HAP-1 (cell line): ENCODE measurements at places on chromosomes 4 and X.

GRCh38 chrX:82666355-82666754 lies 841.7 kb upstream of the POU3F4 start:
- DNase-seq, result no peak

DNA sequence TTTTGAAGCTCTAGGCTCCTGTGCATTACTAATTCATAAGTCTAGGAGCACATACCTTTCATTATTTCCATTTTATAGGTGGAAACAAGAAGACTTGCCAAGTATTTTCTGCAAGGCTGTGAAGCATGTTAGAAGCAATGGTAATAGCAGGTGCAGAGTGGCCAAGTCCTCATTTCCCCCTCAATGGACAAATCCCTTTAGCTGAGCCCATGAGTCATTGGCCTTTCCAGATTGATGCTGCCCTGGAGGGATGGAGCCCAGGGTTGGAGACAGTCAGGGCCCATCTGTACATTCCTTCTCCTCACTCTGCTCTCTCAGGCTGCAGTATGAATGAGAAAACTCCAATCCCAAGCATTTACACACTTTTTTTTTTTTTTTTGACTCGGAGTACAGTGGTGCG lies 6.6 kb downstream of the MGST2 start:
- DNase-seq, result no peak

DNA sequence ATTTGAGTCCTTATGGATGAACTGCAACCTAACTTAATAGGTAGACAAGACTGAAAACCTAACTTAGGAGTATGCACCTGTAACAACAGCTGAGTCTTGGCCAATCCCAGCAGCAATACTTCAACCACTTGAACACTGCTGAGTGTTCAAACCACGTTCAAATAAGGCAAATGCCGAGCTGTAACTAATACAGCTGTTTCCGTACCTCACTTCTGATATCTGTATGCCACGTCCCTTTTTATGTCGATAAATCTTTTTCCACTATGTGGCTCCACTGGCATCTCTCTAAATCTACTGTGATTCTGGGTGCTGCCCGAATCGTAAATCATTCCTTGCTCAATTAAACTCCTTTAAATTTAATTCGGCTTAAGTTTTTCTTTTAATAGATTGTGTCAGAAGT lies 459.7 kb downstream of the INPP4B start:
- no peak for DNase-seq

- no peak for DNase-seq
These were observed 13.2 kb downstream of the CA5B start for GRCh38 chrX:15751155-15751819.

DNA sequence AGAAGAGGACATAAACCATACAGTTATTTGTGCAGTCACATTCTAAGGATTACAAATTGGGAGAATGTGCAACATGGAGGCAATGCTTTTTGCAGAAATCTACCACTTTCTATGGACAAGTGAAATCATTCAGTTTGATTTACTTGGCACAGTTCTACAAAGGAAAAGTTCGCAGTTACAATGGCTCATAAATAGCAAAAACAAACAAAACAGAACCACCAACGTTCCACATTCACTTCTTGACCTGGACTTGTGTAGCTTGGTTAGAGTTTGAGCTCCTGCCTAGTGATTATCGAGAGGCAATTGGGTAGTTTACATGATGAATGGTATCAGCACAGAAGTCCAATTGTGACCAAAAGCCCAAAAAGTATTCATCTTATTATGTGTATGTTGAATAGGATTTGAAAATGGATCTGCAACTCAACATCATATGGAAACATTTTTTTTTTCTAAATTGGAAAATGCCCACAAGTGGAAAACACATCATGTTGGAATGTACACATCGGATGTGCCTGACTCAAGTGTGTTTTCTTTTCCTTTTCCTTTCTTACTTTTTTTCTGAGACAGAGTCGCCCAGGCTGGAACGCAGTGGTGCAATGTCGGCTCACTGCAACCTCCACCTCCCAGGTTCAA lies 123.8 kb downstream of the LUZP4 start:
- no peak for DNase-seq

DNA sequence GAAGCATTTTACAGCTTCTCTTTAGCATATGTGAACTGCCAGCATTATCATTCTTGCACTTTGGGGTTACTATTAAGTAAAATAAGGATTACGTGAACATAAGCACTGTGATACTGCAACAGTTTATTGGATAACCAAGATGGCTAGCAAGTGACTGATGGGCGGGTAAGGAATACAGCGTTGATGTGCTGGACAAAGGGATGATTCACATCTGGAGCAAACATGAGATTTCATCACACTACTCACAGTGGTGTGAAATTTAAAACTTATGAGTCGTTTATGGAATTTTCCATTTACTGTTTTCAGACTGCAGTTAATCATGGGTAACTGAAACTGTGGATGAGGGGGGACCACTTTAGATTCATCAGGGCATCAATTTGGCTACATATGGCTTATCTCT lies 16.0 kb downstream of the NBDY start:
- DNase-seq, result no peak

DNA sequence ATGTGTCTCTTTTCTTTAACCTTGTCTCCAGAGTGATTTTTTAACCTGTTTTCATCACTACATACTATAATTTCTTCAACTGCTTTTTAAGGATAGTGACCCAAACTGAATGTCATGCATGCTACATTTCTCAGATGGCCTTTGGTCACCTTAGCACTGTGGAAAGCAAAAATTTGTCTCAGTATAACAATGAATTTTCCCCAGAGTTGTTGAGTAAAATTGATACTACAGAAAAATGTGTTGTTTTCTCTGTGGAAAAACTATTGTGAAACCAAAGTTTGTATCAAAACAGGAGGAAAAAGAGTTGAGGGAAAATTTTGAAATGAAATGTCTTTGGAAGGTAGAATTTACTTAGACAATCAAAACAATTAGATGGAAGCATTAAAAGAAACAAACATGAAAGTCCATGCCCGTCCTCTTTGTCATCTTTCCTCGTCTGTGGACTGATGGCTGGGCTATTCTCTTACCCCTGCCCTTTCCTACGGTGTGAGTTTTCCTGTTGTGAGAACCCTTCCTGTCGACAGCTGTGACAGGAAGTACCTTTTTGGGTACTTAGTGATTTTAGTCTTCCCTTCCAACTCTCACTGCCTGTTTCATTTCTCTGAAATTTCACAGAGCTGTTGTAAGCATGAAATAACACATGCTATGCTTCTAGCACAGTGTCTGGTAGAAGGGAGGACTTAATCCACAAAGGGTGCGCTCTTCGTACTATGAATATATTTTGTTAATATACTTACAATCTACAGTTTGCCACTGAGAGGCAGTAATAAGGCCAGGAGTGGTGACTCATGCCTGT lies 50.8 kb downstream of the LRP2BP start:
- DNase-seq, result no peak

GRCh38 chrX:48509245-48509590 lies 426 bp downstream of the PORCN start:
- no peak for DNase-seq

DNA sequence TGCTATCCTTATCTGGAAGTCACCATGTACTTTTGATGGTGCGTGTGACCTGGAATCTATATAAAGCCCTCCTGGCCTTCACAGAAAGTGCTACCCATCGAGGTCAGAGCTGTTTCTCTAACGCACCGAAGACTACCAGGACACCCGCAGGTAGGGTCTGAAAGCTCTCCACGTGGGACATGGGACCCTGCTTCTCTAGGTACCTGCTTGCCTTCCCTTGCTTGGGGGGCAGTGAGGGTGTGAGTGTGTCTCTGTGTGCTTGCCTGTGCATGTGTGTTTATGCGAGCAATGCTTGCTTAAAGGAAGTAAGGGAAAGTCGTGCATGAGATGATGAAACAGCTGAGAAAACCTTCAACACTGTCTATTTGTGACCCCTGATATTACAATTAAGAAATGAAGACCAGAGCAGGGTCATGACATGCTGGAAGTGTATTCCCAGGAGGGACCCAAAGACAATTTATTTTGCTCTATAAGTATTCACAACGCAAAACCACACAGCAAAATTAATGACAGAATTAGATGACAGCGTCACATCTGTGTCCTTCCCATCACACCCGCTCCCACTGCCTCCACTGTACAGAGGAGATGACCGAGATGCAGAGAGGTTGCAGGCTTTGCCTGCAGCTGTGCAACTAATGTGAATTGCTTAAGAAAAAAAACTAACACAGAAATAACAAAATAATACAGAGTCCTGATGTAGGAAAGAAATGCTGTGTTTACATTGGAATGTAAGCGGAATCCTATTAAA lies 76.4 kb upstream of the HELT start:
- no peak for DNase-seq

DNA sequence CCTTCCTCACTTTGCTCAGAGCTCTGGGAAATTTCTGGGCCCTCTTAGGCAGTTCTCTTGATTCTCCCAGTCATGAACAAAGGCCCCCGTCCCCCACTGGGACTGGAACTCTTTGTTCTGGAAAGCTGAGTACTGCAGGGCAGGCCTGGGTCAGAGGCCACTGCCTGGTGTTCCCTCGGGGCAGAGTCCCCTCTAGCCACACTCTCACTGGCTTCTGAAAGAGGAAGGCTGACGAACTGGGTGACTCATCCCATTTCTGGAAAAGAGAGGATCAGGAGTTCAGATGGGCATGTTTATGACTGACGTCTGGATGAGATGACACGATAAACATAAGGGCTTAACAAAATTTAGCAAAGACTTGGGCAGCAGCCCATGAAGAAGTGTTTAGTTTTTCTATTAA lies 47.7 kb downstream of the DDX3X start:
- DNase-seq, result peak; percentile 32

- no peak for DNase-seq
These were observed 496.9 kb upstream of the DIPK2B start for GRCh38 chrX:45697591-45697990.

DNA sequence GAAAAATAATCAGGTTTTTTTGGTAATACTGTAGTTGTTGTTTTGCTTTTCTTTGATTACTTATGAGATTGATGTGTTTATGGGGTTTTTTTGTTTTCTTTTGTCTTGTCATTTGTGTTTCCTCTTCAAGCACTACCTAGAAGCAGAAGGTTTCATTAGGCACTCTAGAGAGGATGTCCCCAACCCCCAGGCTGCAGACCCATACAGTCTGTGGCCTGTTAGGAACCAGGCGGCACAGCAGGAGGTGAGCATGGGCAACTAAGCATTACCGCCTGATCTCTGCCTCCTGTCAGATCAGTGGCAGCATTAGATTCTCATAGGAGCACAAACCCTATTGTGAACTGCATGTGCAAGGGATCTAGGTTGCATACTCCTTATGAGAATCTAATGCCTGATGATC lies 22.9 kb upstream of the NOCT start:
- no peak for DNase-seq

DNA sequence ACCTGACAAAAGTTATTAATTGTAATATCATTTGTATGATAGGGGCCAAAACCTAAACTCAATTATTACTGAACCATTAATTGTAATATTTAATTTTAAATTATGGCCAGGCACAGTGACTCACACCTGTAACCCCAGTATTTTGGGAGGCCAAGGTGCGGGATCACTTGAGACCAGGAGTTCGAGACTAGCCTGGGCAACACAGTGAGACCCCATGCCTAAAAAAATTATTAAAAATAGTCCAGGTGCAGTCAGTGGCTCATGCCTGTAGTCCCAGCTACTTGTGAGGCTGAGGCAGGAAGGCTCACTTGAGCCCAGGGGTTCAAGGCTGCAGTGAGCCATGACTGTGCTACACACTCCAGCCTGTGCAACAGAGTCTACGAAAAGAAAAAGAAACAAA lies 18.0 kb downstream of the PPAT start:
- DNase-seq, result no peak

DNA sequence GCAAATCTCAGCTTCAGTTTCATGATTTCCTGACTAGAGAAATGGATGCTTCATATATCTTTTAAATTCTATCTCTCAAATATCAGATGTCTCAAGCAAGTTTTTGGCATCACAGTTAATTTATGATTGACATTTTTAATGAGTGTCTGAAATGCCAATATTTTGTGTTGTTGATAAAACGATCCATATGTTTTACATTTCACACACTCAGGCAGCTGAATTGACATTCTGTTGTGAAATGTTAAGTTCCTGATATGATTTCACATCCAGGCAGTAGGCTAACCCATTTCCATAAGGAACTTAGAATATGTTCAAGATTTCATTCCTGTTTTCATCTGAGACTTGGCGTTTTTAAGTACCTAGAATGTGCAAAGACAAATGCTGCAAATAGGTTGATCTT lies 650.6 kb downstream of the PCDH18 start:
- DNase-seq, result no peak

GRCh38 chr4:22730021-22730420 lies 37.3 kb downstream of the GBA3 start:
- no peak for DNase-seq

GRCh38 chrX:87489071-87489470 lies 28.5 kb upstream of the KLHL4 start:
- no peak for DNase-seq

DNA sequence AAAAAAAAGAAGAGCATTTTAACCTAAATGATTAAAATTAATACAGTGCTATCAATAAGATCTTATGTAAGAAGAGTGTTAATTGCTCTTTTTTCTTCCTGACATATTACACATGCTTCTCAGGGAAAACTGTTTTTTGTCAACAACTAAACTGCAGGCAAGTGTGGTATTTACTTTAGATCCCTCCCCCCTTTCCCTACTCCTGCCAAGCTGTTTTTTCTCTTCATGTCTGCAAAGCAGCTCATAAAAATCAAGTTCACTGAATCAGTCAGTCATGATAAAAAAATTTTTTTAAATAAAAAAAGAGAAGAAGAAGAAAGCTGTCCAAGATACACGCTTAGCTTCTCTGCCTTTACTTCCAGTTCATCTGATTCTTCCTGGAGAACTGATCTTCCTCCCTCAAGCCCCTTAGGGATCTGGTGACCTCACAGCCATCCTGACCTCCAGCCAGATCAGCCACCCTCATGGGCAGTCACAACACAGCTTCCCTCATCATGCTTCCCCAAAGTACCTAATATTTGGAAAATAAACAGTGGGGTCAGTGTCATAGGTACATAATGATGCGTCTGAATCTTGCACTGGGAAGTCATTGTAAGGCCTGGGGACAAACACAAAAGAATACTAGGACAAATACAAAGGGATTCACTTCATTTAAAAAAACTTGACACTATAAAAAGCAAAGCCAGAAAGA lies 87.0 kb downstream of the ZNF827 start:
- DNase-seq, result no peak

DNA sequence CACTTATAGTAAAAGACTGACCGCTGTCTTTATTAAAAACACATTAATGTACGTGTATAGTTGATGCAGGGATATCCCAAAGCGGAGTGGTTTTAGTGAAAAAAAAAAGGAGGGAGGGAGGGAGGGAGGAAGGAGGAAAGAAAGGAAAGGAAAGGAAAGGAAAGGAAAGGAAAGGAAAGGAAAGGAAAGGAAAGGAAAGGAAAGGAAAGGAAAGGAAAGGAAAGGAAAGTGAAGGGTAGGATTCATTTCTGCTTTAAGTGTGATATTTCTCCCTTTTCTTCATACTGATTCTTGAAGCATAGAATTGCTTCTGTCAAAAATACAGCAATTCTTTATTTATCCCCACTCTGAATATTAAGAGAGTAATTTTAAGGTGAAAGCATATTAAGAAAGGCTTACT lies 504.9 kb downstream of the PPP4R3C start:
- DNase-seq, result no peak

- no peak for DNase-seq
These were observed 1751.9 kb downstream of the ARAP2 start for GRCh38 chr4:34492414-34492813.

GRCh38 chr4:35700663-35701062 lies 543.7 kb downstream of the ARAP2 start:
- DNase-seq, result no peak
